ENCODE measurements at places on chromosomes 5 and 9.
A peak's percentile ranks its signal among the peaks of the same experiment; 100 is the strongest.

DNA sequence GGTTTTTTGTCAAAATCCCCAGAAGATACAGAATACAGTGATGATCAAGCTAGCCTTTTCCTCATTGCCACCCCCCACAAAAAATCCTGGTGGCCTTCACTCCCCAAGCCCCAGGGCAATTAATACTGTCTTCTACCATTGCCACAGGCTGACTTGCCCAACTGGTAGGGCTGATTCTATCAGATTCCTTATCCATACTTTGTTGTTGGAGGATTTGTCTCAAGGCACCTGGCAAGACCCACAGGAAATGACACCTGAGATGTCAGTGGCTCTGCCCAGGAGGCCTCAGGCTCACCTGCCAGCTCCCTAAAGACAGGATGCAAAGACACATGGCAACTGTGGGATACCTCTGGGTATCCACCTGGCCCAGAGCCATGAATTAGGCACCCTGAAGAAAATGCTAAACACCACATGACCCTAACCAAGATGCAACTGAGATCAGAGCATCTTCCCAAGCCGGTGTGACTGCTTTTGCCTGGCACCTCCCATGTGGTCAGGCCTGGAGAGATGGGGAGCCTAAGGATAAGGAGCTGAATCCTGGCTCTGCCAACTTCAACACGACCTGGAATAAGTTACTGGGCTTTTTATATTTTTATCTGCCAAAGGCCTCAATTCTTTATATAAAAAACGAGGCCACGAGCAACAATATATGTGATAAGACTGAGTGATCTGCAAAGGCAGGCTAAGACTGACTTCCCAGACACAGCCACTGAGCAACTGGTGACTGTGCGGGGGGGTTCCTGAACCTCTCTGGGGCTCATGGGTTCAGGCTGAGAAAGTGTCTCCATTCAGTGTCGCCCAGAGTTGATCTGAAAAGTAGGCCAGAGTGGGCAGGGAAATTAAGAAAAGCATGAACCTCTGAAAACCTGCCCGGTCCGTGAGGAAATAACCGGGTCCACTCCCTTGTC, 944 bp downstream of the ATOX1 start:
- peak; percentile 50 for DNase-seq

GRCh38 chr5:2574155-2574554, 177.3 kb downstream of the IRX2 start:
- no peak for DNase-seq

GRCh38 chr9:75198436-75198835, 110.1 kb downstream of the OSTF1 start:
- peak; percentile 13 for DNase-seq

DNA sequence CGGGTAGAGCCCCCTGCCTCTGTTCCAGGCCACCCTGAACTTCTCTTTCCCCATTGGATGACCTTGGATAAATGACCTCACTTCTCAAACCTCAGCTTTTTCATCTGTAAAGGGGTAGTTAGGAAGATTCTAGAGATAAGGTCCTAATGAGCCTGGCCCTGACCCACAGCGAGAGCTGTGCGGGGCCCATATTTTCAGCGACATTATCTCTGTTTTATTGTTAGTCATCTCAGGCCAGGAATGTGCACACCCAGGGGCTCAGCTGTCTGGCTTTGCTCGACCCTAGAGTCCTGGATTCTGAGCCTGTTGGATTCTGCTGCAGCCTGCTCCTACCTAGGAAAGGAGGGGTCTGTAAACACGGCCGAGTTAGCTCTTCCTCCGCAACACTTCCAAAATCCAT, 81.2 kb upstream of the LMX1B start:
- DNase-seq: no peak

GRCh38 chr9:2395814-2396612, 225.6 kb upstream of the VLDLR start:
- no peak for DNase-seq

DNA sequence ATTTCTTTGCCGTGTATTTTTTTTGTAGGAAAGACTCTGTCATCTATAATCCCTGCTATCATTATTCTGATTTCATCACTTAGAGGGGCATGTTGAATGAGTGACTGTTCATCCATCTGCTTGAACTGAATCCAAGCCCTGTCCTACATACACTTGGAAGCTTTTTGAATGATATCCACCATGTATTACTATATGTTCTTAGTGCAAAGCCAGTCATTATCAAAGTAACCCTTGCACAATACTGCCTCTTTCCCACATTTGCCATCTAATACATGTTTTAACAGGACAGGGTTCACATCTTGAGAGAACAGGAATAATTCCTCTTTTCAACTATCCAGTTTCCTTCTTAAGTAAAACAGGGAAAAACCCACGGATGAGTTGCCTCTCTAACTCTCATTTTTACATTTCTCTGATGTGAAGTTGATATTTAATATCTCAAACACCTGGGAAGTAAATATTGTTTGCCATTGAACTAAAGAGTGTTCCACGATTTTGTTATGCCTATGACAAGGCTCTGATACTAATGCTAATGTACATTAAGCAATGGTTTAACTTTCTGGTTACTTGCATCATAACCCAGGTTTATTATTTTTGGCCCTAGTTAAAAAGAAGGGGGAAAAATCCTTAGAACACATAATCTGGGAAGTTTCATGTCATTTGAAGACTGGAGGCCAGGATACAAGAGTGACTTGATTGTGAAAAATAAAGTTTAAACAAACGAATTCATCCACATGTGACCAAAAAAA, 103.7 kb upstream of the TARS1 start:
- no peak for DNase-seq

Measured in K562 (cell line).